ENCODE measurements at places on chromosomes 1 and 21. TPM values are rescaled to one million over a fixed set of nuclear protein-coding genes. Genes with fewer than 3 reads are reported as not detected.

SPRR3 gene
- 0.44 TPM for total RNA-seq

FCGR3A gene
- total RNA-seq, result not detected

DNA sequence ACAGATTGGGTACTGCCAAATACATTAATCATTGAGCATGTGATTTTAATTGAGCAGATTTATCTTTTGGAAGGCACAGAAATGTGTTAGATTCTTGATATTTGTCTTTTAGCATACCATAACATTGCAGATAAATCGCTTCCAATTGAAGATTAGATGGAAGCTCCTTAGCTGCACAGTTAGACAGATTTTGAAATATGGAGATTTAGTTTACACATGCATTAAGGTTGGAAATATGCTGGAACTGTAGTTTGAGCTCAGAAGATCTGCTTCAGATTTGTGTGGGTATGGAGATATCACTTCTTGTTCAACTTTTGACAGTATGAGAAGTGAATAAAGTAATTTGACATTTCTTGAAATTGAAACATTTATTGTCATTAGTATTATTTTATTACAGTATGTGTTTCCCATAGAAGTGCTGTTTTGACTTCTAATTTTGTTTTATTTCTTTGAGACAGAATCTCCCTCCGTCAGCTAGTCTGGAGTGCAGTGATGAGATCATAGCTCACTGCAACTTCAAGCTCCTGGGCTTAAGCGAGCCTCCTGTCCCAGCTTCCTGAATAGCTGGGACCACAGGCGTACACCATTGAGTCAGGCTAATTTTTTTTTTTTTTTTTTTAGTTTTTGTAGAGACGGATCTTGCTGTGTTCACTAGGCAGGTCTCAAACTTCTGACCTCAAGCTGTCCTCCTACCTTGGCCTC lies 29.1 kb downstream of the THRAP3 start:
- DNase-seq, result no peak

DNA sequence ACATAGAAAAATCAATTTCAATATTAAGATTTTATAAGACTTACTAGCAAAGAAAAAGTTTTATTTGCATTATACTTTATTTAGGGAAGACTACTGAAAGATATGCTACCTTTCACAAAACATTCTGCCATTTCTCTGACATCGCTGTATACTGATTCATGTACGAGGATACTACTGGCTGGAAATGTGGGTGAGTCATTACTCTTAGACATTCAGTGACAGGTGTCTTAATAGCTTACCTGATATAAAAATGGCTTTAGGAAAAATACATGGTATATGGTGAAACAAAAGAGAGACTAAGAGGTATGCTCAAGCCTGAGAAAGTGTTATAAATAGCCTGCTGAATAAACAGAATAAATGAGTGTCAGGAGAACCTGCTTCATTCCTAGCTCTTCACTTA lies 73.0 kb upstream of the EXO1 start:
- peak; percentile 32 for DNase-seq

FAAH gene
- 9.8 TPM for total RNA-seq

GRCh38 chr1:236315518-236315917 lies 33.8 kb upstream of the ERO1B start:
- no peak for DNase-seq

GRCh38 chr1:109485001-109485400 lies 1.3 kb downstream of the ATXN7L2 start:
- DNase-seq, result no peak

OR6N1 gene
- total RNA-seq, result not detected

- DNase-seq, result peak; percentile 63
Observed at GRCh38 chr1:109570414-109570813, 22.0 kb downstream of the GNAI3 start.

TEDDM1 gene
- not detected for total RNA-seq

DNA sequence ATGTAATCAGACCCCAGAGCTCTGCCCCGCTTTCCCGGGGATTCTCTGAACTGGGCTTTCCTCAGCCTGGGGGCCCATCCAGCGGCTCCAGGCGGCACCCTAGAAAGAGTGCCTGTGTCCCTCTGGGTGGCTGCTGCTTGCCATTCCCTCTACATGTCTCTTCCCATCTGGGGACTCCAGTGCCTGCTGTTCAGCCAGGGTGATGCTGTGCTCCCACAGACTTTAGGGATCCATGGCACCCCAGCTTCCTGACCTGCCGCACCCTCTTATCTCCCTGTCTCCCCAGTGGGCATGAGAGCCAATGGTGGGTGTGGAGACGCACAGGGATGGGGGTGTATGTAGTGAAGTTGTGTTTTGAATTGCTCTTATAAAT lies 16.2 kb downstream of the TRAPPC10 start:
- no peak for DNase-seq

GRCh38 chr1:153795934-153796785 lies 21.0 kb downstream of the SLC27A3 start:
- DNase-seq, result no peak

IGSF8 gene
- 25.2 TPM for total RNA-seq

DNA sequence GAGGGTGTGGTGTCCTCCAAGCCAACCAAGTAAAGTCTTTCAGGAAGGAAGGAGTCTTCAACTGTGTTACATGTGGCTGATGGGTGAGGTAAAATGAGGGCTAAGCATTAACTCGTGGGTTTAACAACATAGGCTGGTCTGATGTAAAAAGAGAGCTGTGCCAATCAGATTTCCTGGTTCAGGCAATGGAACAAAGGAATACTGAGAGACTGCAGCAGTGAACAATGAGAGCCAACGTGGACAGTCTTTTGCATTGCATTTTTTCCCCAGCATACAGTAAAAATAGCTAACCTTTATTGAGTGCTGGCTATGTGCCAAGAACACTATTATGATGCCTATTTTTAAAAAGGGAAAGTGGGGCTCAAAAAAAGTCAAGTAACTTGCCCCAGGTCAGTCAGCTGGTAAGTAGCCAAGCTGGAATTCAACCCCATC lies 31.1 kb downstream of the DLGAP3 start:
- no peak for DNase-seq

- DNase-seq, result no peak
Observed at GRCh38 chr1:174204697-174205308, 45.5 kb downstream of the RABGAP1L start.

GRCh38 chr1:59759156-59759925 lies 55.4 kb upstream of the HOOK1 start:
- peak; percentile 32 for DNase-seq

RGS8 gene
- not detected for total RNA-seq

GRCh38 chr1:7755448-7755847 lies 15.6 kb upstream of the VAMP3 start:
- no peak for DNase-seq

DIRAS3 gene
- 0.24 TPM for total RNA-seq

GRCh38 chr1:52164604-52165003 lies 22.7 kb downstream of the ZFYVE9 start:
- DNase-seq, result no peak

BACE2 gene
- 87.7 TPM for total RNA-seq
